Liver (tissue), 10 donors: ENCODE measurements at places on chromosomes 1 and 21. TPM values are rescaled to one million over a fixed set of nuclear protein-coding genes. Genes with fewer than 3 reads are reported as not detected.

Gene SLC1A7
- 0.59 TPM for total RNA-seq

Gene AIRE
- not detected for total RNA-seq

Gene LPAR3
- total RNA-seq = 0.56 TPM

Gene GJA9
- total RNA-seq = not detected

Gene DNAH14
- 19.8 TPM for total RNA-seq

- no peak overlapping the region for H3K4me3 ChIP-seq
- no peaks in the 10 kb centered on the region for H3K36me3 ChIP-seq
- H3K4me1 ChIP-seq = peaks cover 7% of the 10 kb centered on the region
- H3K27ac ChIP-seq = no peak overlapping the region
- no peak for DNase-seq
Measured at GRCh38 chr1:93851327-93851712, 27.7 kb downstream of the DNTTIP2 start.

DNA sequence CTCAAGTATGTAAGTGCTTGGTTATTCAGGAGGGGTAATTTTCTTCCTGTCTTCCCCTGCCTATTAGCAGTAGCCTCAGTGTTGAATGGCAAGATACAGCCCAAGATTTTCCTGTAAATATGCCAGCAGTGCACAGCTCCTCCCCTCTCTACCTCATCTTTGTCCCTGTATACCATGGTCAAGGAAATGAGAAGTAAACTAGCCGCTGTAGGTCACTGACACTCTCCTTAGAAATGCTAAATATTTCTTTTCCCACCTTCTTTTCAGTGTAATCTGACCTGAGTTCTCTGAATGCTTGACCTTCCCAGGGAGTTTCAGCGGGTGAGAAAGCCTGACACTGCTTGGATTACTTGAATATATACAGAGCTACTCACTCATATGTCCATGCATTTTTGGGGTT lies 84.1 kb upstream of the ZNF326 start:
- H3K36me3 ChIP-seq = no peaks in the 10 kb centered on the region
- H3K27ac ChIP-seq = no peak overlapping the region
- no peak overlapping the region for H3K4me3 ChIP-seq

DNA sequence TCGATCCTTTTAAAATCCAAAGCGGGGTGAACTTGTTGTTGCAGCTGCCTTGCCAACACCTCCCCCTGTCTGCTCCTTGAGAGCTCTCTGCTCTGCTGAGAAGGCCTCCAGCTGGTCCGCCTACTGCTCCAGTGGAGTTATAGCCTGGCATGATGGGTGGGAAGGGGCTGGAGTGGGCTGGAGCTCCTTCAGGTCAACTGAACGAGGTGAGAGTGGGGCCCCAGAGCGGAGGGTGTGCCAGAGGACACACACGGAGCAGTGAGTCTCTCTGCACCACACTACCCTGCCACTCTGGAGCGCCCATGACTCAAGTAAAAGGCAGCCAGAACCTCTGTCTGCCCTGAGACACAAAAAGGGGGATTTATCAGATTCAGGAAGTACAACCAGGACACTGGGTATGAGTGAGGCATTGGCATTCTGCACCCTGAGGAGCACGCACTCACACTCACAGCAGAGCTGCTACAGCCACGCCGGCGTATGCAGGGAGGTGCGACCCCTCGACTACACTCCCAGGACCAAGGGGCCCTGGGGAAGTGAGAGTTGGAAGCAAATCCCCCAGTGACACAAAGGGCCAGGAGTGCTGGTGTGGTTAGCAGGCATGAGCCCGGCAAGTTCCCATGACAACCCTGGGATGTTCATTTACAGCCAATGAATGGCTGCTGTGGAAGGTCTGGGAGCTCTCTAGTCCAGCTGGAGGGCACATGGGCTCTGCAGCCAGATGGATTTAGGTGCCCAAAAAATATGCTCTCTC lies 28.0 kb upstream of the EVA1B start:
- no peaks in the 10 kb centered on the region for H3K27me3 ChIP-seq
- no peak overlapping the region for H3K27ac ChIP-seq
- H3K4me1 ChIP-seq = no peaks in the 10 kb centered on the region

DNA sequence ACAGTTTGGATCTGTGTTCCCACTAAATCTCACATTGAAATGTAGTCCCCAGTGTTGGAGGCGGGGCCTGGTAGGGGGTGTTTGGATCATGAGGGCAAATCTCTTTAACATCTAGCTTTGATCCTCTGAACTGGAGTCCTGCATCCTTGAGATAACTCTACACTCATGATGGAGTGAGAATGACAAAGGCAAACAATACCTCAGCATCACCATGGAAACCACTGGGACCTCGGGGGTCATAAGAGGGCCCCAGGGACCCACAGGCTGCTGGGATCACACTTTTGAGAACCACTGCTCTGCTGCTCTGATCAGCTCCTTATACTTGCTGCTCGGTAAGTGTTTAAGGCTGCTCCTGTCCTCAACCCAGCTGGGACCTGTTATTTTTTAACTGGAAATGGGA lies 13.4 kb upstream of the OBSCN start:
- no peak for DNase-seq
- no peak overlapping the region for H3K4me3 ChIP-seq
- no peaks in the 10 kb centered on the region for H3K36me3 ChIP-seq
- no peaks in the 10 kb centered on the region for H3K27me3 ChIP-seq
- no peaks in the 10 kb centered on the region for H3K4me1 ChIP-seq

GRCh38 chr1:32485554-32486255 lies 20.8 kb downstream of the ZBTB8B start:
- no peak for DNase-seq
- H3K4me3 ChIP-seq = no peak overlapping the region
- H3K27me3 ChIP-seq = no peaks in the 10 kb centered on the region
- no peaks in the 10 kb centered on the region for H3K4me1 ChIP-seq
- no peak overlapping the region for H3K27ac ChIP-seq

DNA sequence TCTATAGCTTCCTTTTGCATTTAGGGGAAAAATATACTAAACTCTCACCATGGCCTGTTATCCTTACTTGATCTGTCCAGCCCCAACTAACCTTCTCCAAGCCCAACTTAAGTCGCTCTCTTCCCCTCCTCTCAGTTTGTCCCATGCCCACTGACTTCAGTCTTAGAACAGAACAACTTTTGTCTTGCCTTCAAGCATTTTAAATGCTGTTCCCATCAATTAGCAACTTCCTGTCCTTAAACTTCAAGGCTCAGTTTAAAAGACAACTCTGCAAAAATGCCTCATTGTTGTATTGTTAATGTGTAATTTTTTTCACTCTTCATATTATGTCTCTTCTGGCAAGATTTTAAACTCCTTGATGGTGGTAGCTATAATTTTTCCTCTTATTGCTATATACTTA lies 526.9 kb downstream of the NEGR1 start:
- H3K27me3 ChIP-seq = no peaks in the 10 kb centered on the region
- no peaks in the 10 kb centered on the region for H3K36me3 ChIP-seq
- H3K27ac ChIP-seq = no peak overlapping the region
- no peaks in the 10 kb centered on the region for H3K4me1 ChIP-seq
- no peak overlapping the region for H3K4me3 ChIP-seq

GRCh38 chr1:195278644-195279043 lies 1329.6 kb downstream of the KCNT2 start:
- no peaks in the 10 kb centered on the region for H3K36me3 ChIP-seq
- no peak overlapping the region for H3K4me3 ChIP-seq
- H3K27me3 ChIP-seq = no peaks in the 10 kb centered on the region
- no peak overlapping the region for H3K27ac ChIP-seq
- DNase-seq = no peak

DNA sequence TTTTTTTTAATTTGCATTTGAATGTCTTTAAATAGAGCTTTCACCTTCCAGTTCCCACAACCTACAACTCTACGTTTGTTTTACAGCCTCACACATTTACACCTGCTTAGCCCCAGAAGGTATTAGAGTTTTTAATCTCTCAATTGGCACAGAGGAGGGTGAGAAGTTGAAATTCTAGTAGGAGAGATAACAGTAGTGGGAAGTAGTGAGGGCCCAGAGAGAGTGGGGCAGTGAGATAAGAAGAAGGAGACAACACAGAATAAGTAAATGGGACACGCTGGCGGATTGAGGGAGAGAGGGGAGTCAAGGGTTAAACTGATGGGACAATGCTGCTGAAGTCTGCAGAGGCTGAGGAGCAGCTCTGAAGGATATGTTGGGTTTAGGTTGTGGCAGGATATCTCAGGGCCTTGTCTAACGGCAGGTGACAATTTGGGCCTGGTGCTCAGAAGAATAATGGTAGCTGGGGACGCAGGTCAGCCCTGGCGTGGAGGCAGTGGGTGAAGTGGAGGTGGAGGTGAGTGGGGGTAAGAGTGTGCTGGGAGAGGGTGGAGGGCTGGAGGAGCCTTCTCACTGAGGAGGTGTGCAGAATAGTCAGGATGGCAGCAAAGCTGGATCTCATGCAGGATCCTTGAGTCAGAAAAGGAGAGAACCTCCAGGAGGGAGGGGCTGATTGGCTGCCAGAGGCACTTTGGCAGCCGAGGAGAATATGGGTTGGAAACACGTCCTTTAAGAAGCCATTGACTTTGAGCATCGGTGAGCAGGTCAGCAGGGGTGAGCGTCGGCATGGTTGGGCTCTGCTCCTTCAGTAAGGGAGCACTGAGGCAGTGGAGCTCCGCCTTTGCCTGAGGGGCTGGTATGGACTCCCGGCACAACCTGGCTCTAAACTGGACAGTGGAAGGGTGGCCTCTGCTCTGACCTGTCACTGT lies 72.9 kb downstream of the SYT6 start:
- peaks cover 2% of the 10 kb centered on the region for H3K4me1 ChIP-seq
- no peak overlapping the region for H3K27ac ChIP-seq
- H3K4me3 ChIP-seq = no peak overlapping the region
- DNase-seq = no peak
